Stimulated activated CD4-positive, alpha-beta T cell treated with anti-CD3 and anti-CD28 coated beads, Interleukin-4, amount 100 ng/mL, for 4 hours (primary cell): ENCODE measurements at places on chromosomes 5 and 9.
A peak's percentile ranks its signal among the peaks of the same experiment; 100 is the strongest.

- no peak for DNase-seq
These were observed 114.5 kb upstream of the SLC1A3 start for GRCh38 chr5:36491856-36492255.

DNA sequence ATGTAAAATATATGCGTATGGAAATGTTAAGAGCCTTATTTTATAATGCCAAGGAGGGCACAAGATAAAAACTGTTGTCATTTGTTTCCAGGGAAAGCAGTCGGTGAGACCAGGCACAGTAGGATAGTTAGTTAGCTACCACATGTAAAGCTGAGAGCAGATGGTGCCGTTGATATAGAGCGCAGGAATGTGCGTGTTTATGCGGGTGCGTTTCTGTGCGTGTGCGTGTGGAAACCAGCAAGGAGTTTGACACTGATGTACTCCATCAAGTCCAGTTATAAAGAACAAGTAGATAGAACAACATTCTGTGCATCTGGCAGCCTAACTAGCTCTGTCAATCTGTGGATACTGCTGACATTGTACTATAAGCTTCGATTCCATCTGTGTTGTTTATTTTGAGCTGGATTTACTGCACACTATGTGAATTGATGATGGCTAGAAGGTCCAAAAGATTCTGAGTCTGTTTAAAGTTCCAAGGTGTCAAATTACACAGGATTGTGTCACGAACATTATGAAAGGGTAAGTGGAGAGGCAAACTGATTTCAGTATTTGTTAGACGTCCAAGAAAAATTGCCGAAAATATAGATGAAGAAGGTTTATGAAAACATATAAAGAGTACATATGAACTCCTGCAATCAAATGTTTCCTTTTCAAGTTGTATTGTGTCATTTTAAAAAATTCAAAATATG, 494.9 kb upstream of the MEF2C start:
- DNase-seq = no peak

- no peak for DNase-seq
These were observed 3.7 kb downstream of the CLTA start for GRCh38 chr9:36194326-36195000.

GRCh38 chr9:15961217-15961616, 408.4 kb downstream of the CCDC171 start:
- DNase-seq = no peak

DNA sequence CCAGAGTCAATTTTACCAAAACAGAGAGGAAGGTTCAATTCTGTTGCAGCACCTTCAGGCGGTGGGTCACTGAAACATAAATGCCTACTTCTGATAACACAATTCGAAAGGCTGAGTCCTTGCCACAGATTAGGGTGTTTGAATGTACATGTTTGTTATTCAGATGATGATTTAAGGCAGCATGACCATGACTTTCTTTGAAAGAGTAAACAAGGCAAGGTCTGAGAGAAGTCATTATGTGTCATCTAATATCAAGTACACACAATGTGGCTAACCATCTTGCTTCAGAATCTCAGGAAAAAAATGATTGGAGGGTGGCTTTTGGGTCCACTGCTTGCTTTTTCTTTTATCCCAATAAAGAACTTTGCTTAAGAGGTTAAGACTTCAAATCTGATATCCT, 457.5 kb downstream of the TAF11L14 start:
- DNase-seq = no peak

DNA sequence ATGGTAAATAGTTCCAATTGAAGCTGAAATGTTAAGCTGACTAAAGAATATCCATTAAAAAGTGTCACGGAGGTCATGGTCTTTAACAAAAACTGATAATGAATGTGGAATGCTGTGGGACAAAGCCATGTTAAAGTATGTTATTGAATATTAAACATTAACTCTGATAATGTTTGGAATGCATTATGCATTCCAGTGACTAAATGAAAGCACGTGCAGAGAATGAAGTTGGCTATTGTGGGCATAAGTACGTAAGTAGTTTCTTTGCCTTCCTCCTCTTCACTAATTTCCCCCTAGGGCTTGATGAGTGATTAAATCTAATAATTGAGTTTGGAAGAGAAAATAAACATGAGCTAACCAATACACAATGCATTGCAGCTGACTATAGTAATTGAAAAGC, 640.4 kb upstream of the CDH10 start:
- no peak for DNase-seq

DNA sequence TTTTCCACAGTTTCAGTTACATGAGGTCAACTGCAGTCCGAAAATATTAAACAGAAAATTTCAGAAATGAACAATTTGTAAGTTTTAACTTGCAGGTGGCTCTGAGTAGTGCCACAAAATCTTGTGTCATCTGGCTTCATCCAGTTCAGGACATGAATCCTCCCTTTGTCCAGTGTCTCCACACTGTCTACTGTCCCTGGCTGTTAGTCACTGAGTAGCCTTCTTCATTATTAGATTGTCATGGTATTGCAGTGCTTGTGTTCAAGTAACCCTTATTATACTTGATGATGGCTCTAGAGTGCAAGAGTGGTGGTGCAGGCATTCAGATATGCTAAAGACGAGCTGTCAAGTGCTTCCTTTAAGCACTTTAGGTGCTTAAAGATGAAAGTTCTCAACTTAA, 65.3 kb downstream of the CFAP95 start:
- no peak for DNase-seq

- DNase-seq = no peak
These were observed 238.4 kb downstream of the GOLPH3 start for GRCh38 chr5:31935496-31936369.

GRCh38 chr9:70563431-70564204, 149.2 kb upstream of the KLF9 start:
- peak; percentile 19 for DNase-seq

DNA sequence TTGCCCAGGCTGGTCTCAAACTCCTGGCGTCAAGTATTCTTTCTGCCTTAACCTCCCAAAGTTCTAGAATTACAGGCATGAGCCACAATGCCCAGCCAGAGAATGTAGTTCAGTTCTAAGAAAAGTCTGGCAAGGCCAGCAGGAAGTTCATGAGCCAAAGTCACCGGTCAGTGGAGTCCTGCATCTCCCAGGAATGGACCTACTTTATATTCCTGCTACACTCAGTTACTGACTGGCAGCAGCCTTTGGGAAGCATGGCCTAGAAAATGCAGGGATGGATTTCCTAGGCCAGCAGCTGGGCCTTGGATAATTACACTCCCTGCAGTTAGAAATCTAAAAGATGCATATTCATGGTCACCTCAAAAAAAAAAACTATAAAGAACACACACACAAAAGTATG, 135.7 kb downstream of the CAAP1 start:
- no peak for DNase-seq

- DNase-seq = no peak
These were observed 160.1 kb downstream of the ROR2 start for GRCh38 chr9:91789941-91790340.

DNA sequence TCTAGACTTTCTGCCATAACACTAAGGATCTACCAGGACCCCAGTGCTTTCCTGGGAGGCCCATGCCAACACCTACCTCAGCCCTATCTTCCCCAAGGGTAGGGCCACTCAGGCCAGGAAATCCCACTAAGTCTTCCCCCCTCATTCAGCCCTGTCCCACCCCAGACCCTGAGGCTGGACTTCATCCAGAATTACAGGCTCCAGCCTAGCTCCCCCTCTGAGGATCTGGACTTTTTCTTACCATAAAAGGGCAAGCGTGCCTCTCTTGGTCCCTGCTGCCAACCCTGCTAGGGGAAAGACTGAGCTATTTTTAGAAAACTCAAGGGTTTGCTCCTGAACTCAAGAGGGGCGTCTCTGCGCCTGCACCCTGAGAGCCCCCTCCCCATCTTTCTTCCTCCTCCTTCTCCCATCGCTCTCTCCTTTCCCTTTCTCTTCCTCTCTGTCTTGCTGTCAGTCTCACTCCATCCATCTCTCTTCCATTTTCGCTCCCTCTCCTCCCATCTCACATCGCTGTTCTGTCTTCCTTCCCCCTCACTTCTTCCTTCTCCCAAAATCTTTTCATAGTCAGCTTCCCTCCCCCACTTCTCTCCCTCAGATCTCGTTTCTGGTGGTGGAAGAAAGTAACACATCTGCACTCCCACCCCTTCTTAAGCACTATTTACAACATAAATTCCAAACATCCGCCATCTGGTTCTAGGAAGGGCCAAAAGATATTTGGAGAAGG, 38.1 kb upstream of the IL17B start:
- DNase-seq = no peak

DNA sequence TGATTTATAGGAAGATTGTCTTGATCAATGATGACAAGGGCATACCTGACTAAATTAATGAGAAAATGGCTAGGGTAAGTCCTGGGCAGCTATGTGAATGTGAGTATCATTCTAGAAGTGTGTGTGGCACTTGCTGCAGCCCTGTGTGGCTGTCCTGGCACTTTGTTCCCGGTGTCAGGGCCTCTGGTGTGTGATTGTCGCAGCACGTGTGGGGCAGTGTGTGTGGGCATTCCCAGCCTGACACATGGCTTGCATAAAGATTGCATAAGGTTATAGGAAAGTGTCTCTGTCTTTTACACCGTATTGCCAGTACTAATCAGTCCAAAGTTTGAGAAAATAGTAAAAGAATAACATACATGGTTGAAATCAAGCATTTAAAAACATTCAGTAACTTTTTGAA, 74.4 kb downstream of the TRIO start:
- DNase-seq = no peak

GRCh38 chr9:18362901-18363685, 110.9 kb upstream of the ADAMTSL1 start:
- no peak for DNase-seq
